ENCODE measurements at places on chromosomes 3 and 15.

- DNase-seq, result no peak
These were observed 76.9 kb downstream of the CACNA1D start for GRCh38 chr3:53571264-53571663.

DNA sequence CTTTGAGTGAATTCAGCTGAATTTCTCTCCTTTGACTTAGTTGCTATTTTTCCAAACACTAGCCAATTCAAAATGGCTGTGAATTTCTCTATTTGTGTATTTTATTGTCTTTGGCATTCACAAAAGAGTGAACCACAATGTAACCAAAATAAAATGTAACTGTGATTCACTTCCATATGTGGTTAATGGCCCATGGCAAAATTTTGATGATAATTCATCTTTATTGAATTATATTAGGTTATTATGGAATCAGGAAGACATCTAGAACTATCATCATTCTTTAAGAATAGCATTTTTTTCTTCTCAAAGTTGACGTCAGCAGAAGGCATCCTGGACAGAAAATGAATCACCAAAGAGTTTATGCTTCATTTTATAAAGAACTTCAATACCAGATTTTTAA is 705.3 kb upstream of the NAALADL2 start:
- DNase-seq, result no peak

- no peak for DNase-seq
These were observed 356.8 kb downstream of the FOXP1 start for GRCh38 chr3:71226565-71227269.

- peak; percentile 11 for DNase-seq
These were observed 157.7 kb downstream of the SMAD6 start for GRCh38 chr15:66859688-66860253.

- no peak for DNase-seq
These were observed 63.5 kb downstream of the HACD2 start for GRCh38 chr3:123521179-123521969.

DNA sequence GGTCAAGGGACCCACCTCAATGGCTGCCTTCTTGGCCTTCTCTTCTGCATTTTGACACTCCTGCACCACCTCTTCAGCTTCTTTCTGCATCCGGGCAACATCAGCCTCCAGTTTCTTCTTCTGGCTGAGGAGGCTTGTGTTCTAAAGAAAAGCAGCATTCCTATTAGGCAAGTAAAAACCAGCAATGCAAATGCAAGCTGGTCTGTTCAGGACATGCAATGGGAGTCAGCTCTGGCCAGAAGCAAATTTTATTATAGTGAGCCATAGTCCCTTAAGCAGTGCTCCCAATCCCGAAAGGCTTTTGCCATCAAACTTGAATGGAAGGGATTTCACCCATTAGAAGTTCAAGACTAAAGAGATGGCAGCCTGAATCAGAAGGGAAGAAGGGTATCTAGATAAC is 97.7 kb downstream of the HHLA2 start:
- DNase-seq, result no peak

GRCh38 chr3:193481436-193481835 is 73.3 kb downstream of the ATP13A4 start:
- no peak for DNase-seq
